ENCODE measurements at places on chromosomes 11 and 22. TPM values are rescaled to one million over a fixed set of nuclear protein-coding genes. Genes with fewer than 3 reads are reported as not detected.
A peak's percentile ranks its signal among the peaks of the same experiment; 100 is the strongest.

DNA sequence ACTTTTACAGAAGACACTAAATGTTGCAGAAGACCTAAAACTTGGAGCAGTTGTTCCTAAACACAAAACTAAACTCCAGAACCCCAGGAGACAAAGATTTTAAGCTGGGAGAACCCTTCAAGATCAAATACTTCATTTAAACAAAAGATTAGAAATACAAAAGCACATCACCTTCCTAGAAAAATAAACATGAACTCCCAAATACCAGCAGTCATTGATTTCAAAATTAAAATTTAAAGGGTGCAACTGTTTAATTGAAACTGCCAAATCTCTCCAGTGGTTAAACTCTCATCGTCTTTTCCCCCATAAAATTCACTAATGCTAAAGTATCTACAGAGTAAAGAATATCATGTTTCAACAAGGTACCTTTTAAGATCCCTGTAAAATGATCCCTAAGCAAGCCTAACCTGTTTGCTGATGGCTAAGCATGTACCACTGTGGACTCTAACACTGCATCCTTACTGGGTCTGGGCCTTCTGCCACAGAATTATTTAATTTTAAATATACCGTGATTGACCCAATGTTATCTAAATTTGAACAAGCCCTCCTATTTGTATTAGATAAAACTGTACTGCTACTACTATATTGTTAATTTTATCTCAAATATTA lies 53.7 kb upstream of the CCDC34 start:
- no peak overlapping the region for H3K4me3 ChIP-seq
- no peaks in the 10 kb centered on the region for H3K36me3 ChIP-seq
- DNase-seq: no peak
- H3K27ac ChIP-seq: no peak overlapping the region
- peaks cover 3% of the 10 kb centered on the region for H3K4me1 ChIP-seq

- no peaks in the 10 kb centered on the region for H3K4me1 ChIP-seq
- no peak overlapping the region for H3K4me3 ChIP-seq
- peaks cover 3% of the 10 kb centered on the region for H3K36me3 ChIP-seq
- no peak for DNase-seq
- no peaks in the 10 kb centered on the region for H3K27me3 ChIP-seq
- no peak overlapping the region for H3K27ac ChIP-seq
Observed at GRCh38 chr11:78227921-78228320, 39.2 kb downstream of the USP35 start.

DNA sequence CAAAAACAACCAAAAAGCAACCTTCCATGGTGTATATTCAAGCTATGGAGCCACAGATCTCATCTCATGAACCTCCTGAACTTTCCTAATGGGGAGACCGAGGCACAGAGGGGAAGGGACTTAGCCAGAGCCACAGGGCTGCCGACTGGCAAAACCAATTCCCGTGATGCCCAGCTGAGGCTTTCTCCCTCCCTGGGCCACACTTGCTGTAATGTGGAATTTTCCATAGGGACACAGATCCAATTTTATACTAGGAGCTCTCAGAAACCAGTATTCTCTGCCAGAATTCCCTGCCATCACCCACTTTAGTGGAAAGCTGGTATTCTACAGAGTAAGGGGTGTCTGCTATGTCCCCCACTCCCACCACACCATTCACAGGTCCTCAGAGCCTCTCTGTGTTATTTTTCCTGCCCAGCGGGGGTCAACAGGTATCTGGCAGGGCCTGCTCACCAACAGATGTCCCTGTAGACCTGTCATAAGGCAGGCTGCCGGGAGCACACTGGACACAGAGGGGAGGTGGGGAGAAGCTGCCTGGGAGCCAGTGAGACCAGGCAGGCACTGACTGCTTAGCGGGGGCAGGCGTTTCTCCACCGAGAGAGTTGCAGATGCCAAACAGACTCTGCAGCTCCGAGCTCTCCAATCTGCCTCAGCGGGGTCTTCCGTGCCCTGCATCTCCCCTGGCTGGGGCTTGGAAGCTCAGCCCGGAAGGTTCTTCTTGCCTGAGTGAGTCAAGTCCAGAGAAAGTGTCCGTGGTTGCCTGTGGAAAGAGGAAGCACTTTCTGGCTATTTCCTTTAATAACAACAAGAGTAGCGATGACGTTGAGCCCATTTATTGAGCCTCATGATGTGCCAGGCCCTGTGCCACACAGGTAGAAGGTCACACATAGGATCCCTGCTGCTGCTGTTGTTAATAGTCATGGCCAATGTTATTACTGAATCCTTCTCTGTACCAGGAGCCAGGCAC lies 26.3 kb downstream of the RPS6KA4 start:
- H3K36me3 ChIP-seq: no peaks in the 10 kb centered on the region
- H3K27me3 ChIP-seq: peaks cover 7% of the 10 kb centered on the region
- peaks cover 8% of the 10 kb centered on the region for H3K4me1 ChIP-seq
- H3K4me3 ChIP-seq: no peak overlapping the region
- no peak overlapping the region for H3K27ac ChIP-seq

- peak overlapping the region; percentile 99 for H3K27ac ChIP-seq
- H3K27me3 ChIP-seq: no peaks in the 10 kb centered on the region
- H3K4me1 ChIP-seq: peaks cover 13% of the 10 kb centered on the region
- H3K4me3 ChIP-seq: peak overlapping the region; percentile 96
Observed at GRCh38 chr11:95788921-95789505, 569 bp downstream of the FAM76B start.

DNA sequence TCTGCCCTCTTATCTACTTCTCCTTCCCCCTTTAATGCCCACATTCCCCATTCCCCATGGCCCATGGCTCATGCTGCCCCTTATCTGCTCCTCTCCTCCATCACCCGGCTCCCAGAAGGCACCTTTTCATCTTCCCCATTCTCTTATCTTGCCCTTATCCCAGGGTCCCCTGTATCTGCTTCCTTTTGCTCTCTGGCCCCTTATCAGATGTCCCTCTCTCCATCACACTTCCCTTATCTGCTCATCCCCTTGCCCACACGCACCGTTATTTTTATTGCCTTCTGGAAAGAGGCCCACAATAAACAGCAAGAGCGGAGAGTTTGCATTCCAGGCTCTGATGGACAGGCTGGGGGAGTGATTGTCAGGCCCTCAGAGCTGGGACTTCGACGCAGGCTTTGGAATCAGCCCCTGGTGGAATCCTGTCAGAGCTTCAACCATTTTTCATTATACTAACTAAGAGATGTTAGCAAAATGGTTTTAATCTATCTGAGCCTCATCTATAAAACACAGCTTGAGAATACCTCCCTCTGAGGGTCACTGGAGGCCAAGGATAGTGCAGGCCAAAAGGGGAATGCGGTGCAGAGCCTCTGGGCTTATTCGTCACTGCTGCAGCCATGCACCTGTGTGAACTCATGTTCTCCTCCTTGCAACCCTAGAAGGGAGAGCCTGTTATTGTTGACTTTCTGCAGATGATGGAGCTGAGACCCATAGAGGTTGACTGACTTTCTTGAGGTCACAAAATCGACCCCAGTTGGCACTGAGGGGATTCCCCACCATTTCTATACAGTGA lies 37.0 kb upstream of the LRRC55 start:
- H3K4me3 ChIP-seq: no peak overlapping the region
- H3K27ac ChIP-seq: no peak overlapping the region
- peaks cover 2% of the 10 kb centered on the region for H3K27me3 ChIP-seq
- DNase-seq: no peak
- H3K36me3 ChIP-seq: no peaks in the 10 kb centered on the region

The TTC12 gene
- total RNA-seq: 10.1 TPM

DNA sequence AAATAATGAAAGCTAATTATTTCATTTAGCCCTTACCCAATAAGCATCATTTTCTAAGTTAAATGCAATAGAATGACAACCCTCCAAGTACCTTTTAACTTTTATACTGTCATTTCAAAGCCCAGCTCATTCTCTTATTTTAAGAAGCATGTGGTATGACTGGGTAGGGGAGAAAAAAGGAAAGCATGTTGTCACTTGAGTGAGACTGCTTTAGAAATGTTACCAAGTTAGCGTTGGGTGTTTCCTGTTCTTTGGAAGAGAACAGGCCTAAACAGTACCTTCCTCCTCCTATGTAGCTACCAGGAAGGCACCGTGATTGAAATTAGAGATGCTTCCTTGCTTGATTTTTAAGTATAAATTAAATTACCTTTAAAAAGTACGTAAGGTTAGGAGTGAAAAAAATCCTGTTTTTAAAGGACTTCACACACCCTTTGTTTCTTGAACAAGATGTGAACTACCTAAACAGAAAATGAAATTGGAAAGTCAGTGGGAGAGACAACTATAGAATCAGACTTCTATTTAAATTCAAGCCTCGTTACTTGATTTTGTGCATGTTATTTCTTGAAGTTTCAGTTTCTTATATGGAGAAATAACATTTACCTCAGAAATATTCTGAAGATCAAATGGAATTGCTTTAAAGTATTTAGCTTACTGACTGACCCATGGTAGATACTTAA lies 741 bp upstream of the CNTF start:
- H3K27ac ChIP-seq: no peak overlapping the region
- peaks cover 40% of the 10 kb centered on the region for H3K36me3 ChIP-seq
- H3K4me3 ChIP-seq: no peak overlapping the region
- peaks cover 9% of the 10 kb centered on the region for H3K4me1 ChIP-seq
- no peak for DNase-seq

GRCh38 chr11:116721988-116722387 lies 50.8 kb downstream of the BUD13 start:
- no peak for DNase-seq
- H3K36me3 ChIP-seq: no peaks in the 10 kb centered on the region
- H3K27me3 ChIP-seq: peaks cover 2% of the 10 kb centered on the region
- peaks cover 2% of the 10 kb centered on the region for H3K4me1 ChIP-seq
- no peak overlapping the region for H3K27ac ChIP-seq
- no peak overlapping the region for H3K4me3 ChIP-seq

The KLHL22 gene
- 14.0 TPM for total RNA-seq

DNA sequence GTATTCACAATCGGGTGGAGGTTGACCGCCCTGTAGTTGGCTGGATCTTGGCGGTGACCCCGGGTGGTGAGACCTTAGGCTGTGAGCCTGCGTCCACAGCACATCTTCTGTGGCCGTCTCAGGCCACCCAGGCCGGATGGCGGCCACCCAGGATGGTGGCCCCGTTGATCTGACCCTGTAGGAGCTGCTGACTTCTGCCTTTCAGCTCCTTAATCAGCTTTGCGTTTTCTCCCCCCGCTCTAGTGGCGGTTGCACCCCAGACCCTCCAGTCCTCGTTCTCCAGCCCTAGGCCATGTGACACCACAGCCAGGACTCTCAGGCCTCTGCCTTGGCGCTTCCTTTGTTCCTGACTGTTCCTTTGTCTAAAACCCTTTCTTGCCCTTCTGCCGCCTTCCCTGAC lies 244.0 kb downstream of the TBC1D22A start:
- no peak overlapping the region for H3K27ac ChIP-seq
- peaks cover 5% of the 10 kb centered on the region for H3K36me3 ChIP-seq
- no peaks in the 10 kb centered on the region for H3K4me1 ChIP-seq

The DENND6B gene
- 5.4 TPM for total RNA-seq

DNA sequence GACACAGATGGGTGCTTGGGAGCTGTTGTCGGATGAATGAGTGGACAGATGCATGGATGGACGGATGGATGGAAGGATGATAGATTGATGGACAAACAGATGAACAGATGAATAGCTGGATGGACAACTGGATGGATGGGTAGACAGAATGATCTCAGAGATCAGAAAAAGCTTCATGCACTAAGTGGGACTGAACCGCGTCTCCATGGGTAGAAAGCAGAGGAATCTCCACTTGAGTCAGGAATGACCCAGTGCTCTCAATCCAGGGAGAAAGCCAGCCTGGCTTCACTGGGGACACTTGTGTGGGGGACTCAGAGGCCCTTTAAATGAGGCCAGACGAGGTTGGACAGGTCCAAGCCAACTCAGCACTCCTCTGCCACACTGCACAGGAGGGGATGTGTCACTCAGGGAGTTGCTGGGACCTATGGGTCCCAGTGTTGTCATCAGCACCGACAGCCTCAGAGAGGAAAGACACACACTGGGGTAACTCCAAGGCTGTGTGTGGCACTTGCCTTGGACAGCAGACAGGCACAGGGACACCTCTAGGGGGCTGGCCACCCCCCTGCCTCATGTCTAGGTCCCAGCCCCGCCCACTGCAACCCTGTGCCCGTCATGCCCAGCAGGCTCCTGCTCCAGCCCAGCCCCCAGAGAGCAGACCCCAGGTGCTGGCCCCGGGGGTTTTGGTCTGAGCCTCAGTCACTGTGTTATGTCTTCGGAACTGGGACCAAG lies 5.6 kb downstream of the IGLL5 start:
- no peaks in the 10 kb centered on the region for H3K36me3 ChIP-seq
- DNase-seq: no peak
- H3K4me1 ChIP-seq: no peaks in the 10 kb centered on the region
- H3K27me3 ChIP-seq: peaks cover 2% of the 10 kb centered on the region
- H3K4me3 ChIP-seq: no peak overlapping the region

- no peaks in the 10 kb centered on the region for H3K27me3 ChIP-seq
- H3K27ac ChIP-seq: no peak overlapping the region
- H3K36me3 ChIP-seq: peaks cover 59% of the 10 kb centered on the region
- no peak overlapping the region for H3K4me3 ChIP-seq
- H3K4me1 ChIP-seq: peaks cover 16% of the 10 kb centered on the region
- no peak for DNase-seq
Observed at GRCh38 chr22:29660021-29660420, 56.6 kb downstream of the NF2 start.

DNA sequence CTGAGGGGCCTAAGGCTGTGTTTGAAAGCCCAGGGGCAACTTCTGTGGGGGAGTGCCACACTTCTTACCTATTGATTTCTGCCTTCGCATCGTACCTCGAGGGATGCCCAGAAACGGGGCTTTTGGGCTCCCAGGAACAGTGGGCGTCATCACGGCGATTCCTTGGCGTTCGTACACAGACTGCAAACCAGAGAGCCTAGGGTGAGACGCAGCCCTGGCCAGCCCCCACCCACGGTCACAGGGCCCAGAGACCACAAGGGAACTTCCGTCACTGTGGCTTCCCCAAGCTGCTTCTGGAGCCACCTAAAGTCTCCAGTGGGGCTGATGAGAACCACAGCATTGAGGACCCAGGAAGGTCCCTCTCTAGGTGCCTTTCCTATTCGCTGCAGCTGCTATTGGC lies 91.9 kb downstream of the CTTN start:
- no peak for DNase-seq
- no peaks in the 10 kb centered on the region for H3K4me1 ChIP-seq
- H3K27me3 ChIP-seq: no peaks in the 10 kb centered on the region
- H3K27ac ChIP-seq: no peak overlapping the region
- no peak overlapping the region for H3K4me3 ChIP-seq

DNA sequence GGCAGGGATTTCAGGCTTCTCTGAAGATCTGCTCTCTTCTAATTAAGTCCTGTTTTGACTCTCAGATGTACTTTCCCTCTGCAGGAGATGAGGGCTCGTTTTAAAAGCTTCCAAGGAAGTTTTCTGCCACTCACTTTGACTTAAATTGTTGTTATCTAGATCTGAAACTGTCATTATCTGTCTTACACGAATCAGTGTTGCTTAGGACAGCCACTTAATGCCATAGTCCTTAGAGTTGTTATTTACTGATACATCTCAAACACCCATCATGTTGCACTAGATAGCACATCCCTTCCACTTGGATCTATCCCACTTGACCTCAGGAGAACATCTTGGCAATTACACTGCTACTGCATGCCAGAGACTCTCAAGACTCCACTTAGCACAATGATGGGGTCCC lies 86.9 kb upstream of the FAT3 start:
- H3K27me3 ChIP-seq: no peaks in the 10 kb centered on the region
- DNase-seq: no peak
- H3K4me1 ChIP-seq: no peaks in the 10 kb centered on the region
- no peaks in the 10 kb centered on the region for H3K36me3 ChIP-seq
- no peak overlapping the region for H3K27ac ChIP-seq

All from astrocyte (in vitro differentiated cells and primary cell).